ENCODE measurements at places on chromosomes 12 and 14. TPM values are rescaled to one million over a fixed set of nuclear protein-coding genes. Genes with fewer than 3 reads are reported as not detected.

Gene DCN
- 20.3 TPM for total RNA-seq

Gene PRB2
- not detected for total RNA-seq

Gene DBX2
- total RNA-seq, result 1.6 TPM

Gene PLEK2
- total RNA-seq, result not detected

Gene HOXC4
- not detected for total RNA-seq

Gene PNP
- 5.6 TPM for total RNA-seq

Gene RNASE7
- total RNA-seq, result not detected

Gene ANG
- total RNA-seq, result 2.2 TPM

Gene TOMM20L
- not detected for total RNA-seq

Gene NELL2
- 1,558 TPM for total RNA-seq

Gene KRT81
- total RNA-seq, result not detected

Gene MYBPC1
- 1.3 TPM for total RNA-seq

Gene CISTR
- not detected for total RNA-seq

Gene PPFIA2
- total RNA-seq, result 338 TPM

Gene ATXN3
- 36.0 TPM for total RNA-seq

Gene GDF3
- total RNA-seq, result not detected

Gene PHLDA1
- total RNA-seq, result 25.0 TPM

Gene DACT1
- total RNA-seq, result 269 TPM

Gene TAS2R7
- total RNA-seq, result 0.94 TPM

Gene TPPP2
- not detected for total RNA-seq

Gene GPHN
- total RNA-seq, result 138 TPM

Gene DPY19L2
- 49.8 TPM for total RNA-seq

Gene SRRM4
- 19.7 TPM for total RNA-seq

Gene MANSC4
- total RNA-seq, result 0.63 TPM

Gene IGF1
- total RNA-seq, result 4.4 TPM

Gene ZNF740
- 23.2 TPM for total RNA-seq

Gene SYNE3
- total RNA-seq, result 2.2 TPM

Gene MYRFL
- total RNA-seq, result 1.3 TPM

Gene FOXM1
- total RNA-seq, result 3.4 TPM

Gene TAS2R20
- total RNA-seq, result 26.0 TPM

Gene DIO2
- total RNA-seq, result 24.4 TPM

Gene LPAR5
- 0.94 TPM for total RNA-seq

Gene KRT74
- not detected for total RNA-seq

Gene IAPP
- not detected for total RNA-seq

Gene CRIP1
- total RNA-seq, result 1.6 TPM

Gene SERPINA12
- not detected for total RNA-seq

Gene KLHL33
- under 0.01 TPM for total RNA-seq

Gene MYO1H
- 0.31 TPM for total RNA-seq

Gene TAS2R13
- 25.0 TPM for total RNA-seq

Gene LLPH
- total RNA-seq, result 8.8 TPM

Gene SPIC
- not detected for total RNA-seq

Gene C12orf50
- 0.31 TPM for total RNA-seq

Gene FGF23
- not detected for total RNA-seq

Gene STAT2
- total RNA-seq, result 115 TPM

Gene SOAT2
- not detected for total RNA-seq

Gene TSFM
- 24.1 TPM for total RNA-seq

Gene ASPG
- total RNA-seq, result 0.31 TPM

Gene CD4
- 1.9 TPM for total RNA-seq

Gene FZD10
- total RNA-seq, result 0.31 TPM

Gene NPFF
- total RNA-seq, result not detected

Gene MOAP1
- total RNA-seq, result 59.5 TPM

Gene MAP3K9
- 26.3 TPM for total RNA-seq

Gene MYF5
- total RNA-seq, result not detected

Gene PRKCH
- 5.3 TPM for total RNA-seq

Gene INHBC
- not detected for total RNA-seq
